Stimulated activated CD8-positive, alpha-beta memory T cell treated with anti-CD3 and anti-CD28 coated beads, Interleukin-7, amount 100 ng/mL, for 48 hours (primary cell): ENCODE measurements at places on chromosomes 7 and 10.

DNA sequence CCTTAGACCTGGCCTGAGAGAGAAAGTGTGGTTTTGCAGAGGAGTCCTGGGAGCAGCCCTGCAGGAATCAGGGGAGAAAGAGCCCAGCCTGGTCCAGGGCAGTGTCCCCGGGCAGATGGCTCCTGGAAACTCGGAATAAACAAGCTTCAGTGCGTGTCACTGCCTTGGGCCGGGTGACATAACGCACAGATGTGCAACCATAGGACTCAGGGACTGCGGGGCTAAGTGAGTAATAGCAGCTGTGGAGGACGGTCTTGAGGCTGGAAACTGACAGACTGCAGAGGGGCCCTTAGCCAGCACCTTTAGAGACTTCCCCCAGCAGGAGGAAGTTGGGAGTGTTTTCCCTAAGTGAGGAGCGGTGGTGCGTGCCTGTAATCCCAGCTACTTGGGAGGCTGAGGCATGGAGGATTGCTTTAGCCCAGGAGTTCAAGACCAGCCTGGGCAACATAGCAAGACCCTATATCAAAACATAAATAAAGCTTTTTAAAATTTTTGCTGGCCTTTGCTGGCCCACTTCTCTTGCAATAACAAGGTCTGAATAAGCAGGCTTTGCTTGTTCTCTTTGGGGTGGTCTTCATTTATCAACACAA, 5.3 kb upstream of the CLIP2 start:
- DNase-seq: no peak

- no peak for DNase-seq
Observed at GRCh38 chr10:90394311-90394710, 463.5 kb downstream of the HTR7 start.

- no peak for DNase-seq
Observed at GRCh38 chr10:29761916-29762315, 127.1 kb upstream of the SVIL start.

GRCh38 chr10:28241741-28242399, 61.0 kb downstream of the MPP7 start:
- no peak for DNase-seq

GRCh38 chr10:130029209-130029608, 65.1 kb upstream of the EBF3 start:
- DNase-seq: no peak

DNA sequence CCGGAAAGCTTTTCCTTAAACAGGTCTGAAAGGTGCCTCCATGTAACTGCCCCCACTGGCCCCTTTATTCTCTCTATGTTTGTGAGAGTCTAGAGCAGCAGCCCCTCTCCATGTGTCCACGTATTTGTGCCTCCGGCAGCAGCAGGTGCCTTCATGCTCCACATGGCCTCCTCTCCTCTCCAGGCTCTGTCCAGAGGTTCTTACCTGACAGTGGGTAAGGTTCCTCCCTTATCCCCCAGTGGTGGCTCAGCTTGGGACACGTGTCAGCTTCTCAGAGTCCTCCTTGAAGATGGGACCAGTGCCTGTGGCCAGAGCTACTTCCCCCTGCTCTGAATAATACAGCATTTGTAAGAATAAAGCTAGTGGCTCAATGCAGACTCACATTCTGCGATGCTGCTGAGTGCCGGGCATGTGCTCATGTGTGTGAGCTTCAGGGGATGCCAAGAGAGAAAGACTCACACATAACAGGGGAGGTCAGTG, 7.9 kb downstream of the CALML3 start:
- DNase-seq: no peak

GRCh38 chr10:130466271-130466997, 330.2 kb downstream of the GLRX3 start:
- DNase-seq: no peak

GRCh38 chr7:140059273-140060242, 3.2 kb downstream of the PARP12 start:
- DNase-seq: no peak

- no peak for DNase-seq
Observed at GRCh38 chr10:124642088-124642710, 102.0 kb downstream of the FAM53B start.
